ENCODE measurements at places on chromosomes 12 and 14.

DNA sequence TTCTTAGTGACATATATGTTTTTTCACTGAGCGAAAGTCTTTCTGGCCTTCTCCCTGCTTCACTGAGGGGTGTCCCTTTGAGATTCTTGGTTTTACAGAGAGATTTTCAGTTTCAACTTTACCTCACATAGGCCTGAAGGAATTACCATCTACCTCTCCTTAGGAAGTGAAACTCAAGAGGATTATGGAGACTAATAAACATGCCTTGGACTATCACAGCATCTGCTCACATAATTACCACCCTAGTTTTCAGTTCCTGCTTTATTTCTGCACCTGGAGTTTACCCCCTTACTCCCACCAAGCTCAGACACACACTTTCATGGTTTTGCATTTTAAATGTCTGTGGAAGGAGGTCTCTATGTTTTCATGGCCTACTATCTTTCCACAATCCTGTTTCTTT is 118.3 kb upstream of the SCAF11 start:
- no peak for DNase-seq

- DNase-seq: peak; percentile 79
These were observed 5.1 kb downstream of the DPPA3 start for GRCh38 chr12:7716381-7716780.

- DNase-seq: no peak
These were observed at the start of gene TSHR for GRCh38 chr14:80955416-80955941. Gene TSHR (plus strand): TSS chr14:80955621. CDS start chr14:80955681, 60 bp downstream.

DNA sequence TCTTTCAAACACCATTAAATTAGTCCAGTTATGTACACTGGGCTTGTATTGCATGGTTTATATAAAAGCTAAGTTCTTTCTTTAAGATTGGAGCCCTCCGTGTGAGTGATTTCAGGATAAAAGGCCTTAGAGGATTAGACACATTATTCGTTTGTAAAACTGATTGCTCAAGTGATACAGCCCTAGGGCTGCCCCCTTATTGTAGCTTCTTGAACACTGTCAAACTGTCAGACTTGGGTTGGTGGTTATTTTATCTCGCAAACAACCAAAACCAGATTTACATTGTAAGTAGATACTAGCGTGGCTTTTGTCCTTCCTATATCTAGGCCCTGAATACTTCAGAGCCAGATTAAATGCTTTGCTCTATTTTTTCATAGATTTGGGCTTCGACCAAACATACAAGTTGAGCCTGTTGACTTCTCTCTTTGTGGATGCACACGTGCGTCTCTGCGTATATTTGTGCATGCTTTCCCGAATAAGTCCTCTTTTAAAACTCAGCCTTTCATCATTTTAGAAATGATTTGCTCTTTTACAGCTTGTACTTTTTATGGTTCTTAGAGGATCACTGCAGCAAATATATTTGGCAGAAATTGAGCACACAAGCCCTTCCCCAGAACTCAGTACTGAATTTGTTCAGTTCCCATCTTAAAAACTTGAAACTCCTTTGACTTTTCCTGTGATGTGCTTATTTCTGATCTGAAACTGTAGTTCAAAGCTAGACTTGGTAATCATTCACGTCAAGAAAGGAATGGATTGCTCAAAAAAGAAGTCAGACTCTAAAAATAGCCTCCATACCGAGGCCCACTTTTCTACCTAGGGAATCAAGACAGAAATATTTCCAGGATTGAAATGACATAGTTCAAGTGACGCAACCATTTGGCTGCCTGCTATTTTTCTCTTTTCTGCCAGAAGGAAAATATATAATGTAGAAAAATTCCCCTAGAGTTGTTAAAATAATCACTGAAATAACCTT is 129.5 kb downstream of the ETV6 start:
- DNase-seq: no peak

DNA sequence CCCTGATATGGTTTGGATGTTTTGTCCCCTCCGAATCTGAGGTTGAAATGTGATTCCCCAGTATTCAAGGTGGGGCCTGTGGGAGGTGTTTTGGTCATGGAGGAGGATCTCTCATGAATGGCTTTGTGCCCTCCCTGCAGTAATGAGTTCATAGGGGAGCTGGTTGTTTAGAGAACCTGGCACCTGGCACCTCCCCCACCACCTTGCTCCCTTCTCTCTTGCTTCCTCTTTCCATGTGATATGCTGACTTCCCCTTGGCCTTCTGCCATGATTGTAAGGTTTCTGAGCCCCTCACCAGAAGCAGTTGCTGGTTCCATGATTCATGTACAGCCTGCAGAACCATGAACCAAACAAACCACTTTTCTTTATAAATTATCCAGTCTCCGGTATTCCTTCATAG is 32.6 kb downstream of the CD163L1 start:
- DNase-seq: peak; percentile 6

GRCh38 chr12:50633955-50634354 is 129.2 kb downstream of the DIP2B start:
- DNase-seq: no peak

DNA sequence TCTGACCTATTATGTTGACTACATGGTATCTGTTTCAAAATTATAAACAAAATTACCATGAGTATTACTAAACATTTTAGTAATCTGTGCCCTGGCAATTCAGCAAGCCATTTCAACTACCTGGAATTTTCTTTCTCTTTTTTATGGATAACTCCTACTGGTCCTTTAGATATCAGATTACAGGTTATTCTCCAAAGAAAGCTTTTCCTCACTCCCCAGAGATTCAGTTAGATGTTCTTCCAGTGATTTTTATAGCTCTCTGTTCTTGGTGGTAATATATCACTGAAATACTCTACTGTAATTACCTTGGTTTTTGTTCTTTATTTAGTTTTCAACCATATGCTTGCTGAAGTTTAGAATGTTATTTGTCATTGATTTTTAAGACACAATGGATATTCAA is 930.2 kb upstream of the FOXG1 start:
- DNase-seq: no peak

GRCh38 chr12:45304514-45305178 is 88.8 kb downstream of the ANO6 start:
- no peak for DNase-seq

DNA sequence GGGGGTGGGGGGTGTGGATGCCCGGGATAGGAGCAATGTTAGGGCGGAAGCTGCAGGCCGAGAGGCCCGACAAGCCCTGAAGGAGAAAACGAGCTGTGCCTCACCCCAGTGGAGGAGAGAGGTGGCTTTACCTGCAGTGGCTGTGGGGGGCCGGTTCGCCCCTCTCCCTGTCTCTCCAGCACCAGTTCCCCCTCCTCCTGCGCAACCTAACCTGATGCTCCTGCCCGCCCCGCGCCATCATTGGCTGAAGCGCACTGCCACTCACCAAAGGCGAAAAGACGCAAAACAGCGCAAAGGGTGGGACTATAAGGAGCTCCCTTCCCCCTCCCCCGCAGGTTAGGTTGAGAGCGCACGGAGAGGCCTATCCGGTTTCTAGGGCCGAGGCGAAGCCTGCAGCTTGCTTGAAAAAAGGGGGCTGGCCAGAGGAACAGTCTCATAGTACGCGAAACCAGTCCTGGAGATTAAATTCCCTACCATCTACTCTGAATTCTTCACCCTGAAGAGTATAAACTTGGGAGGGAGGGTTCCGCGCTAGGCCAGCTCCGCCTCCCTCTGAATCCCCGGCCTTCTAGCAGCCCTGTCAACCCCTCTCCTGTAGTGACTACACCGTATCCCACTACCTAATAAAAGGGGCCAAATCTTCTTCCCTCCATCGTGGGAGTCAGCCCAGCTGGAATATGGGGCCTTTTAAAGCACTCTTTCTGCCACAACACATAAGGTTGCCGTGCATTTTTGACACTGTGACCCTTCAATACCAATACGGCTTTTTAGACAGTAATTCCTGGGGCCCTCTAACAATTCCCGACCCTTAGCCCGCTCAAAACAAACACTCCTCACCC is 18.6 kb downstream of the CHD8 start:
- DNase-seq: peak; percentile 94

DNA sequence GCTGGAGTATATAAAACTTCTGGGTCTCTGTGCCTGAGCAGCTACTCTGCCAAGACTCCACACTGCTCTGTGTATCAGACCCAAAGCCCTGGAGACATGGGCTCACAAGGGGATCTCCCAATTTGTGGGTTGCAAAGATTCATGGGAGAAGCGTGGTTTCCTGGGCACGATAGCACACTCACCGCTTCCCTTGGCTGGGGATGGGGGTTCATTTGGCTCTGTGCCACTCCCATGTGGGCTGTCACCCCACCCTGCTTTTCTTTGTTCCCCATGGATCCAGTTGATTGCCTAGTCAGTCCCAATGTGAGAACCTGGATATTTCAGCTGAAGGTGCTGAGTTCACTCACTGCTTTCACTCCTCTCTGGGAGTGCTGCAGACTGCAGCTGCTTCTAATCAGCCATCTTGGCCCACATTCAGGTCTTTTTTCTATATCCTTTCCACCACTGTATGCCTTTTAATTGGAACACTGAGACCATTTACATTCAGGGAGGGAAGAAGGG is 40.0 kb upstream of the PCNX4 start:
- DNase-seq: no peak

DNA sequence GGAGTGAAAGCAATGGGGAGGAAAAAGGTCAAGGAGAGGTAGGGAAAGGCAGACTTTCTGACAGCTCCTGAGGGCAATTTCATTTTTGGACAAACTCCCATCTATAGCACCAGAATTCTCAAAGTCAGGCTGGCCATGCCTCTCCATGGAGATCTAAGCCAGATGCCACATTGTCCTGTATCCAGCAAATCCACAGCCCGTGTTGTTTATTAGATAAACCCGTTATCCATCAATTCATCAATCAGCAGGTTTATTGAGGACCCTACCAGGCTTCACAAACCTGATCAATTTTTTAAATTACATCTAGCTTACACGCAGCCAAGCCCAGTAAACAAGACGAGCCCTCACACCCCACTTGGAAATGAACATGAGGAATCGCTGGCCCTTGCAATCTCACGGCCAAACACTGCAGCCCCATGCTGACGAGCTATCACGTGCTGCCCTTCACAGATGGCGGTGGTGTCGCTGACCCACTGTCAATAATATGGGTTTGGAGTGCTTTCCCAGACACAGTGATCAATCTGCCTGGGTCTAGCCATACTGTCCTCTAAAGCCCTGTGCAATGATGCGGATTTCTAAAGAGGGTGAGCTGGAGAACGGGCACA is 332.9 kb downstream of the DPF3 start:
- DNase-seq: no peak

DNA sequence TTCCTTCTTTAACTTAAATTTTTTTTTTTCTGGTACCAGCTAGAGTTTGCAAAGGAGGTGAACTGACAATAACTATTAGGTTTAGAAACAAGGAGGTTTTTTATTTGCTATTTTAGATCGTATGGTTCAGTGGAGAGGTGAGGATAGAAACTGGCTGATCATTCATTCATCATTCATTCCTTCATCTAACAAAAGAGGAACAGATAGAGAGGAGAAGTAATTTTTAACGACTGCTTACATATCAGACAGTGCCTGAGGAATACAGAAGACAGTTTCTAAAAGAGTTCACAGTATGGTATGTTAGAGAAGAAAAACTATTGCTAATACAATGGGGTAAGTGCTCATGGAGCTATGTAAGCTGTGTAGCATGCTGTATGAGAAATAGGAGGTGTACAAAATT is 111.1 kb downstream of the ERC1 start:
- no peak for DNase-seq

- no peak for DNase-seq
These were observed 750.2 kb downstream of the TMEM121 start for GRCh38 chr14:106276326-106277267.

DNA sequence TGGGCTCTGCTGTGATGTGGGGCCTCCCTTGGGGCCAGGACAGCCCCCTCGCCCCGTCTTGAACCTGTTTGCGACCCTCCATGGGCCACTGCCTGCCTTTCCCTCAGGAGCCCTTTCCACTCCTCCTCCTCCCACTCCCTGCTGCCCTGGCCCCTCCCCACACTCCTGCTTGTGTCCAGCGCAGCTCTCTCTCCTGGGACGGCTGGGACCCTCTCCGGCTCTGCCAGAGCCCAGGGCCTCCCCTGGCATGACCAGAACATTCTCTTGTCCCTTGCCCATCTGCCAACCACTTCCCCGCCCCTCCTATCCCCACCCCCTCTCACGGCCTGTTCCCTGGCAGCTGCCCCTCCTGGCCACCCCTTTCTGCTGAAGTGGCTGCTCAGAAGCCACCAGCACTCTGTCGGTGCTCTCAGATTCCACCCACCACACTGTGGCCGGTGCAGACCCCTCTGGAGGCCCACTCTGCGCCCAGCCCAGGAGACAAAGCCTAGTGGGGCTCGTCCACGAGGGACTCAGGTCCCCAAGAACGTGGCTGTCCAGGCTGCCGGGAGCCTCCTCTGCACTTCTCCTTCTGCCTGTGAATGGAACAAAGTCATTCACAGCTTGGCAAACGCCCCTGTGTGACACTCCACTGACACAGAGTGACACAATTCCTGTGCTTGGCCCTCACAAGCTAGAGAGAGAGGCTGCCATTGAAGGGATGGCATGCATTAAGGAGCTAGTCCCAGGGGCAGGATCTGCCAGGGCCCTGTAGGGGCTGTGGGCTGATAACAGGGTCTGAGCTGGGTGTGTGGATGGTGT is 1.4 kb downstream of the ASPG start:
- DNase-seq: no peak

DNA sequence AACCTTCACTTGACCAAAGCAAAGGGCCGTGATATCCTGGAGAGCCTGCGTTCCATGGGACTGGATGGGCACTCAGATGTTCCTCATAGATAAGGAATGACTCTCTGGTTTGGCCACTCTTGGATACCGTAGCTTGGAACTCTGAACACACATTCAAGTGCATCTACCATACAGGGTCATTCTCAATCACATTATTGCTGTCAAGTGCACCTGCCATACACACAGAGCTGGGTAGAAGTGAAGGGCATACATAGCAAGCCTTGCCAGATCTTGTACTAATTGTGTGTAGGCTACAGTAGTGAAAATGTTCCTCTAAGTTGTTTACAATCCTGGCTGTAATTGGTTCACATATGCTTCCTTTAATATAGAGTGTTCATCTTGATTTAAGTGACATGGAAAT is 58.3 kb downstream of the PELI2 start:
- no peak for DNase-seq

DNA sequence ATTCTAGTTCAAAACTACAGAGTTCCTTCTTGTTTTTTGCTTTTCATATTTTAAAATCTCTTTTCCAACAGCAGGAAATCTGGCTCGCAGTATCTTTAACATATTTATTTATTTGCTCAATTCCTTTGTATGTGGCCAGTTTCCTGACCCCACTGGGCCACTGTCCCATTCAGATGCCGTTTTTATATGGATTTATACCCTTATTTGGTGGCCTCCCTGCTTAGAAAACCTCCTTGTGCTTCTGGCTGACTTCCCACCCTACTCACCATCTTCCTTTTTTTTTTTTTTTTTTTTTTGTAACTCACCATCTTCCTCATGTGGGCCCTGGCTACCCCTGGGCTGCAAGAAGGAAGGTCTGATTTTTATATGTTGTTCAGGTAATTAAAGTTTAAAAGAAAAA is 53.9 kb downstream of the TTLL5 start:
- DNase-seq: no peak

- no peak for DNase-seq
These were observed 156.1 kb downstream of the KICS2 start for GRCh38 chr12:64065881-64066451.
